ENCODE measurements at places on chromosomes 4 and X.

DNA sequence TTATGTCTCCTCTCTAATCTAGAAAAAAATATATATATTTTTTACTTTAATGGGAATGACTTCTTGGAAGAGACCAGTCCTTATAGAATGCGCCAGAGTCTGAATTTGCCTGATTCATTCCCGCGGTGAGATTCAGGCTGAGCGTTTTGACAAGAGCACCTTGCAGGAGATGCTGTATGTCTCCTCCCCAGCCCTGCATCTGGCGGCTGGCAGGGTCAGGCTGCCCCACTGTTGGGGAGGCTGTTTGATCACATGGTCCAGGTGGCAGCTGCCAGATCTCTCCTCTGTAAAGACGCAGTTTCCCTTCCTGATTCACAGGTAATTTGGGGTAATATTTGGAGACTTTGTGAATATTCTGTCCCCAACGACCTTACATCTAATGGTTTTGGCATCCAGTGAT lies 9.7 kb downstream of the PDZD4 start:
- DNase-seq: no peak

- no peak for DNase-seq
These were observed 307.5 kb upstream of the FAM241A start for GRCh38 chr4:111837761-111838160.

DNA sequence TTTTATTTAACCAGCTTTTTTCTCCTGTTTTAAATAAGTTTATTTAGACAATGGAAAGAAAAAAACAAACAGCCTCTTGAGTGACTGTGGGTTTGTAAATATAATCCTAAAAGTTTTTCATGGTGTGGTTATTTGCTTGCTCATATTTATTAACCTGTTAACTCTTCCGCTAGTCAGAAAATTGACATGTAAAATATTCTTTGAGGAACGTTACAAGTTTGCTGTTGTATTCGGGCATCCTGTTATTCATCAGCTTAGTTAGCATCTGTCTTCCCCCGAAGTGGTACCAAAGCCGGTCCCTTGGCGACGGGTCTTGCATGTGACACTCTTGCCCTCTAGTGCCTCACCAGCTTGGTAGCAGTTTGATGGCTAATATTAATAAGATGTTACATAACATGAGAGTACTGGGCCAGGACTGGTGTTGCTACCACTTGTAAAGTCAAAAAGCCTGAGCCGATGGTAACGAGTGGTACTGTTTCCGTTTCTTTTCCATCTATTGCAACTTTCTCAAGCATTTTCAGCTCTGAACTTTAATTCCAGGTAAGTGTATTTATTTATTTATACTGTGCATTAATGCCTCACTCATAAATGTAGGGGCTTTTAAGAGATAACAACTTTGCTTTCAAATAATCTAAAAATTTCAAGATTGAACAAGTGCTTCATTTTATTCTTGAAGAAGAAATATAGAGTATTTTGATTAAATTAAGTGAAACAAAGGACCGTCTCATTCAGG lies at the start of gene NDST3:
Gene NDST3 (plus strand): TSS at position 434 of the 733 bp plus-strand sequence. CDS start 19,425 bp downstream, outside the sequence.
- DNase-seq: peak; percentile 89

- DNase-seq: peak; percentile 79
These were observed 1.8 kb downstream of the DKK2 start for GRCh38 chr4:107034091-107034995.

GRCh38 chrX:130529531-130529930 lies 127.7 kb downstream of the RBMX2 start:
- no peak for DNase-seq

- DNase-seq: no peak
These were observed 560.4 kb downstream of the SPOCK3 start for GRCh38 chr4:166673911-166674310.

GRCh38 chr4:137994853-137995252 lies 247.3 kb downstream of the SLC7A11 start:
- DNase-seq: no peak

GRCh38 chr4:159541143-159541542 lies 438.3 kb downstream of the RAPGEF2 start:
- no peak for DNase-seq

- DNase-seq: no peak
These were observed 276.3 kb upstream of the AGA start for GRCh38 chr4:177718514-177718913.

GRCh38 chr4:7941965-7942496 lies 2.4 kb upstream of the AFAP1 start:
- no peak for DNase-seq

DNA sequence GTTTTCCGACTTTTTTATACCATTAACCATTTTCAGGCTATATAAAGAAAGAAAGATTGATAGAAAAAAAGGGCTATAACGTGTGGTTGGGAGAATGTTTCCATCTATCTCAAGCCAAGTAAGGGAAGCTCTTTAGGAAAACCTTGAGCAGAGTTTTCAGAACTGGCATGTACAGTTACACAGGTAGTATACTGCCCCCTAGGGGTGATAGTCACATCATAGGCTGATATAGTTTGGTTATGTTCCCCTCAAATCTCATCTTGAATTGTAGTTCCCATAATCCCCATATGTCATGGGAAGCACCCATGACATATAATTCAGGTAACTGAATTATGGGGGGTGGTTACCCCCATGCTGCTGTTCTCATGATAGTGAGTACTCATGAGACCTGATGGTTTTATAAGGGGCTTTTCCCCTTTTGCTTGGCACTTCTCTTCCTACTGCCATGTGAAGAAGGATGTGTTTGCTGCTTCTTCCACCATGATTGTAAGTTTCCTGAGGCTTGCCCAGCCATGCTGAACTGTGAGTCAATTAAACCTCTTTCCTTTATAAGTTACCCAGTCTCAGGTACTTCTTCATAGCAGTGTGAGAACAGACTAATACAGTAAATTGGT lies 186.8 kb downstream of the TMA16 start:
- DNase-seq: peak; percentile 22

DNA sequence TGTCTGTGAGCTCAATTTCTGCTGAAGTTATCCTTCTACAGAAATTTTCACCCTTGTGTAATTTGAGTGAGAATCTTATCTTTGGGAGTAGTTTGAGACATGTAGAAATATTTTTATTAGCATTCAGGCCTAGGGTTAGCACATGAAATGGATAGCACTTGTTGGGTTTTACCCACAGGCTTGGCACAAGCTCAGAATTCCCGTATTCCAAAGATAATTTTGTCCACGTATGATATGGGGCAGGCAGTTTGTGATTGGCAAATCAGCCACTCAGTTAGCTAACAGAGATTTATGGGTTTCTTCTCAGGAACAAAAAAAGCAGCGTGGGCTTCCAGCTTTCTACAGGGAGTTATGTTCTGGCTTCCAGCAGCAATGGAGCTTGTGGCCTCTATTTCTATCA lies 117.9 kb upstream of the DCAF8L1 start:
- DNase-seq: no peak

- DNase-seq: no peak
These were observed 28.7 kb upstream of the DIPK2B start for GRCh38 chrX:45229348-45229747.

GRCh38 chrX:108138814-108139702 lies 47.5 kb downstream of the ATG4A start:
- DNase-seq: no peak

DNA sequence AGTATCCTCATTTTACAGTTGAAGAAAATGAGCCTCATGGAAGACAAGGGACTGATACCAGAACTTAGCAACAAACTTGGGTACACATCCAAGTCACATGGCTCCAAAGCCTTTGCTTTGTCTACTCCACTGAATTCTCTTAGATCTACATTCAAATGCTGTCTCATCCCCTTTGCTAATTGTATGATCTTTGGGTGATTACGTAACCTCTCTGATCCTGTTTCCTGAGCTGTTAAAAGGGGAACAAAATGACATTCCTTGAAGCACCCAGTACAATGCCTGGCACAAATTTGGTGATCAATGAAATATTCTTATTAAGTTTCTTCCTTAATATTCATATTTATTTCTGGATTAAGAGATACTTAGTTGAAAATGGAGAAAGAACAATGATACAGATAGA lies 5.9 kb upstream of the HPGD start:
- DNase-seq: no peak

GRCh38 chr4:114512595-114513295 lies 85.9 kb upstream of the UGT8 start:
- no peak for DNase-seq

Measured in tongue (tissue), 3 donors.